Daoy (cell line): ENCODE measurements at places on chromosomes 5 and 9. TPM values are rescaled to one million over a fixed set of nuclear protein-coding genes. Genes with fewer than 3 reads are reported as not detected.
A peak's percentile ranks its signal among the peaks of the same experiment; 100 is the strongest.

ASPN gene
- not detected in 2 replicates for total RNA-seq

LCNL1 gene
- total RNA-seq: not detected in 2 replicates

DNA sequence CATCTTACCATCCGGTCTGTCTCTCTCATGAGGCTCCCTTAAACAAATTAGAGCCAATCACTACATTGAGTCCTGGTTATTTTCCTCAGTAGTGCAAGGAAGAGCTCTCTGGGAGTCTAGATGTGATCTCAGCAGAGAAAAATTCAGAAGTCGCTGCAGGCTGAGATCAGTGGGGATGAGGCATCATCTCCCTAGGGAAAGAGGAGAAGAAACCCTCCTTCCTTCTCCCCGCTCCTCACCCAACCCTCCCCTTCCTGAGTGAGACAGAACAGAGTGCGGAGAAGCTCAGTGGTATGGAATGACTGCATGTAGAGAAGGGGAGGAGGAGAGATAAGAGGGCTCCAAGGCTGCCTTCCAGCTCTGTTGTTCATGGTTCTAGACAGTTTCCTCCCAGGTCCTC lies 80.5 kb downstream of the PAPPA start:
- DNase-seq: peak; percentile 98

- DNase-seq: peak; percentile 80
Observed at GRCh38 chr9:100087218-100087617, 11.6 kb downstream of the ERP44 start.

DNA sequence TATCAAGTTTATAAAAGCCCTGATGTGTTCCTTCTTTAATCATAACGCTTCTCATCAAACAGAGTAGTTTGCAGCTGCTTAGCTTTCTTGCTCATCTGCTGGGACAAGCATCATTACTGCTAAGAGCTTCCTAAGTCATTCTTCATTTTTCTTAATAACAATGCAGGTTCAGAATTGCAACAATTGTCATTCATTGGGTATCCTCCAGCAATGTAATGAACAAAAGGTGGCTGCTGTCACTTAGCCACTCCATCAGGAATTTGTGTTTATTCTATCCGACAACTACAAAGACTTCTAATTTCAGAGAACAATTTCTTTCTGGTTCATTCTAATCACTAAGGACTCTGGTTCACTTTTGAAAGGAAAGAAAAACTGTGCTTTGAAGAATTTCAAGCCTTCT lies 836.7 kb upstream of the CDH10 start:
- no peak for DNase-seq

GRCh38 chr9:13128266-13128860 lies 151.1 kb downstream of the MPDZ start:
- no peak for DNase-seq

DNA sequence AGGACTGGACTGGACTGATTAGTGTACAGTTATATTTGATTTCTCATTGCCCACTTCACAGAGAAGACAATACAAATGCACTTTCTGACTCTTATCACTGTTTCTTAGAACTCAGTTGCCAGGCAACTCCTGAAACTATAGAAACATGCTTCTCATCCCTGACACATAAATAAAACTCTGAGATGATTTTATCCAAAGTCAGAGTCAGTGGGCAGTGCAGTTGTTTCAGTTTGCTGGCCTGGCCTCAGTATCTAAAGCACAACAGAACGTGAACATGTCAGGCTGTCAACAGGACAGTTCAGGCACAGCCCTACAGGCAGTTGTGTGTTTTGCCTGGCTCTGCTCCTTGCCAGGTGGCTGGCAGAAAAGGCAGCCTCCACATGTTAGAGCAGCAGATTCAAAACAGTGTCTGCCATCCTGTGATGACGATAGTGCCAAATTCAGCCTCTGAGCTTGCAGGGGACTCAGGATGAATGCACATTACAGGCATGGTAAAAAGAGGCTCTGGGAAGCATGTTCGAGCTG lies 65.1 kb upstream of the CCDC152 start:
- DNase-seq: no peak

SLC22A4 gene
- total RNA-seq: 3.0 and 3.5 TPM in 2 replicates

MVB12B gene
- 4.1 and 6.1 TPM in 2 replicates for total RNA-seq

DNA sequence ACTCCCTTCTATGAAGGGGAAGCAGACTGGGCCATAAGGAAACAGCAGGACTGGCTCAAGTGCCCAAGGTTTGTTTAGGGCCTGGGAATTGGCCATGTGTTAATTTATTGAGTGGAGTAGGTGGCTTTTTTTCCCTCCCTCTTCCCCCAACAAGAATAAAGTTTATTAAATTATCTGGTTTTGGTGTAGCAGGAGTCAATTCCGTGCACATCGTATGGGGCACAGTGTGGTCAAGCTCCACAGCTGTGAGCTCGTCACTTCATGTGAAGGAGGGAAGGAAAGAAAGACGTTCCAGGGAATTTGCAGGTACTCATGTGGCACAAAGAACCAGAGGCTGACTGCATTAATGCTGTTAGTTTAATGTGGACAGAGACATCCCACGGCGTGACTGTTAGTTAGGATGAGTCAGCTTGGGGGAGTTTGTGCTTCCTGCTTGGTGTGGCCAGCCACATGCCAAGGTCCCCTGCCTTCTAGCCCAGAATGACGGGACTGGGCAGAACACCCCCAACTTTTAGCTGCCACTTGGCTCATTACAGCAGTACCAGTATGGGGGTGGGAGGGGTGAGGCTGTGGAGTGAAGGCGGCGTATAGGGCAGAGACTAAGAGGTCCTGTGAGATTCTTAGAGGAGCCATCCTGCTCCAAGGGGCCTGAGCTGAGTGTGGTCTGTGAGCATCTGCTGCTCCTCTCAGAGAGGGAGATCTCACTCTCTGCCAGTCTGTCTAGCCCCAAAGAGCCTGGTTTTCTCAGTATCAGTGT lies 33.2 kb downstream of the CSF1R start:
- peak; percentile 93 for DNase-seq

DNA sequence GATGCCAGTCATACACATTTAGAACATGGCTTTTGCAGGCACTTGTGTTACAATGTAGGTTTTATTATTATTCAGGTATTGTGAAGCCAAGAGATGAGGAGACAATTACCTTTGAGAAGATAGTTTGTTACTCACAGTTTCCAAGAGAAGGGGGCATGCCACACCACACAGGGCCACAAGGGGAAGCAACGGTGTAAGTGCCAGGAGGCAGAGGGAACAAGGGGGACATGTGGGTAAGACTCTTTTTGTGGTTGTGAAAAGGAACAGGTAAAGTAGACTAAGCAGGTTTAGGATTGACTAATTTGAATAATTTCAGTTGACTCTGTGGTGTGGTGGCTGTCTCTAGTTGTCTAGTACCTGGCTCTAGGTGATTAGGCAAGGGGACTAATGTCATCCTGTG lies 191.2 kb downstream of the TRPM6 start:
- no peak for DNase-seq

DOCK8 gene
- 1.0 and 1.3 TPM in 2 replicates for total RNA-seq

GRCh38 chr5:78008356-78008967 lies 232.3 kb upstream of the TBCA start:
- peak; percentile 29 for DNase-seq

DNA sequence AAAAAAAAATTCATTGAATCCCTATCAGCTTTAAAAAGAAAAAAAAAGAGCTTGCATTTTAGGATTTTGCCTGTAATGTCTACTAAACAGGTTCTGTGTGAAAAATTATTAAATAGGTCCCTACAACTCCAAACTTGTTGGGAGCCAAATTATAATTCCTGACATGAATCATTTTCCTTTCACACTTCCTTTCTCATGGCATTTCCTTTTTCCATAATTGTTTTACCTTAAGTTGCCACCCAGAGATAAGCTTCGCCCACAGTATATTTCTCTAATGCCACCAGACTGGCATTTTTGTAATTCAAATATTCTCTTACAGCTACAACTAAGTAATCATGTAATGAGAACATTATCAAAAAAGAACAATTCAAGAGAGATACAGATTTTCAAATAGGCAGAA lies 348.8 kb downstream of the EFNA5 start:
- no peak for DNase-seq

MORN5 gene
- total RNA-seq: not detected in 2 replicates

- no peak for DNase-seq
Observed at GRCh38 chr9:129270205-129270604, 92.1 kb upstream of the IER5L start.

HTR1A gene
- not detected in 2 replicates for total RNA-seq

DNA sequence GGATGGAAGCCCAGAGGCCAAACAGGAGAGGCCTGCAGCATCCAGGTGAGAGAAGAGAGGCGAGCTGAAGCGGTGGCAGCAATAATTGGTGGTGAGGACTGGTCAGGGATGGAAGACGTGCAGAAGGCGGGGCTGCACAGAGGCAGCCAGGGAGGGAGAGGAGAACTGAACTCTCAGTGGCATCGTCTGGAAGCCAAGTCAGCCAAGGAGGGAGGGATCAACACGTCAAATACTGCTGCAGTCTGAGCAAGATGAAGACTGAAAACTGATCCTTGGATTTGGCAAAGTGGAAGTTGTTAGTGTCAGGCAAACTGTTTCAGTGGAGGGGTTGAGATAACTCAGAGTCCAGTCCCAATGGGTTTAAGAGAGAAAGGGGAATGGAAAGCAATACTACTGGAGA lies 145.4 kb downstream of the CDK5RAP2 start:
- DNase-seq: no peak

DNA sequence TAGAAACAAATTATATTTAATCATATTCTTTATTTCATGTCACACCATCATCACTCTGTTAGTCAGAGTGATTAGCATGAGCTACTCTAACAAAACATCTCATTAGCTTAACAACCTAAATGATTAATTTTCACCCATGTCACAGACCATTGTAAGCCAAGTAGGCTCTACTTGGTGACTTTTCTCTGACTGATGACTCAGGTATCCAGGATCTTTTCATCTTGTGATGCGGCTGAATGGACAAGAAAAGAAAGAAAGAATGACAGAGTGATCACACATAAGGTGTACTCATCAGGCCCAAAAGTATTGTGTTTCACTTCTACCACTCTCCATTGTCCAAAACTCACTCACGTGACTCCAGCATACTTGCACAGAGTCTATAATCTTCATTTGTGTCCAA lies 299.3 kb downstream of the ANXA1 start:
- peak; percentile 16 for DNase-seq

ZDHHC11B gene
- under 0.01 TPM in 1 of 2 replicates, not detected in the other for total RNA-seq

DCTN3 gene
- 99.6 and 157 TPM in 2 replicates for total RNA-seq

POU5F2 gene
- 0.29 and 0.57 TPM in 2 replicates for total RNA-seq

DNA sequence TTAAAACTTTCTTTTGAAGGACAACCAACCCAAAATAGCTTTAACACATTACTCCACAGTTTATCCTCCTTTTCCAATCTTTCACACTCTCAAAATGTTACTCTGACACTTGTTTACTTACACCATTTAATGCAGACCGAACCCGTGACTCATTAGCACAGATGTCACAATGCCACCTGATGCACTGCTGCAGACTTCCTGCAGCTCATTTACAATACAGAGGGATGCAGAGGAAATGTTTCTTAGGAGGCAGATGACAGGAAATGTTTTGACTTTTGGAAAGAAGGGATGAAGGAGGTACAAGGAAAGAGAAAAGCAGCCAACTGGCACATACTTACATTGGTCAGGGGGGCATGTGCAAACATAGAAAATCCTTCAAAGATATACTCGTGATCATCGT lies 39.0 kb downstream of the DROSHA start:
- no peak for DNase-seq

PPP2R2B gene
- total RNA-seq: 3.8 and 5.0 TPM in 2 replicates

DNA sequence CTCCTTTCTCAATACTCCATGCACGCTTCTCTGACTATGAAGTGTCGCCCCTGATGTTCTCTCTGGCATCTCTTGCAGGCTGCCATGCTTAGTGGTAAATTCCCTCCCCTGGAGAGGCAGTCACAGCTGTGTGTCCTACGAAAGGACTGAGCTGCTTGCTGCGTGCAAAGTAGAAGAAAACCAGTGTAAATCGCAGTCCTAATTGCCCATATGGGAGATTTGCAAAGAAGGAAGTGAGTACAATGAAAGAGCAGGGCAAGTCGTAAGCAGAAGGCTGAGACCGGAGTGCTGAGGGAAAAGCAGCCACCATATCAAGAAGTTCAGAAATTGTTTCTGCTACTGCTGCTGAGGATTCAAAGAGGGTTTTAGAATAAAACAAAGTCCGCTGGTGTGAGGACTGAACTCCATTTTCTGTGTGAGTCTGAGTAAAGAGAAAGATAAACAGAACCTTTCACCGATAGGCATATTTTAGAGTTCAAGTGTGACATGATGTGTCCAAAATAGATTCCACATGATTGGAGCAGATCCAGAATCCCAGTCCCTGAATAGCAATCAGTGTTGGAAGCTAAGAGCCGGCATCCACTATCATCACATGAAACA lies 507.8 kb upstream of the MPDZ start:
- peak; percentile 18 for DNase-seq

PCDH12 gene
- total RNA-seq: 0.03 TPM in 1 of 2 replicates, not detected in the other

- DNase-seq: no peak
Observed at GRCh38 chr9:113992994-113993393, 85.1 kb downstream of the AMBP start.

DNA sequence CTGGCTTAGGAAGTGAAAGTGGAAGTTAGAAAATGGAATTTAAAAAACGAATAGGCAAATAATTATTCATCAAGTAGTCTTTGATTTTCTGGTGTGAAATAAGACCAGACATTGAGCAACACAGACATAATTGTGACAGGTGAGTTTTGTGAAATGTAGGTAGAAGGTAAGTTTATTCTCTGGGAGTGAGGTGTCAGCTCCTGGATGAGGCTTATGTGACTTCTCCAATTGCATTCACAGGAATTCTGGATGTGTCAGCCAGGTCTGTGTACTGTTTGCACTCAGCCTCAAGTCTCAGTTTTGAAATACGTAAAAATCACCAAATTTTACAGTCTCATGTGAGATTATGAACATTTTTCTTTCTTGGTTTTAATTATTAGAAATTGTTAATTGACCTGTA lies 537.6 kb downstream of the CETN3 start:
- DNase-seq: no peak

GRCh38 chr9:121658591-121658990 lies 7.2 kb downstream of the DAB2IP start:
- DNase-seq: no peak

GRCh38 chr5:135156715-135157404 lies 122.8 kb upstream of the PITX1 start:
- DNase-seq: no peak

- peak; percentile 78 for DNase-seq
Observed at GRCh38 chr9:1005043-1005667, 28.7 kb downstream of the DMRT3 start.

- peak; percentile 14 for DNase-seq
Observed at GRCh38 chr5:91126448-91126847, 256.7 kb downstream of the ARRDC3 start.

DNA sequence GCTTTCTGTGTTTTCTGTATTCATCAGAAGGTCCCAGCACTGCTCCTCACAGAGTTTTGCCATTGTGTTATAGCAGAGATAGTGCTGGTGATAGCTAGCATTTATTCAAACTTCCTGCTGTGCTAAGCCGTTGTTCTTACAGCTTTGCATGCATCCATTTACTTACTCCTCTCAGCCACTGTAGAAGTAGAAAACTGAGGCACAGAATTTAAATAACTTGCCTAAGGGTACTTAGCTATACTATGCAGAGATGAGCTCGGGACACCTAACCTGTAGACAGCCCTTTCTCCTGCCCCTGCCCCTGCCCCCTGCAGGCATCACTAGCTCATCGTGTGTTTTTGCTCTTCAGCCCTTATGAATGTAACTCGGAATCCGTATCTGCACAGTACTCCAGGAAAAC lies 227.6 kb downstream of the SAXO1 start:
- DNase-seq: no peak
